ENCODE measurements at places on chromosomes 2 and 18. TPM values are rescaled to one million over a fixed set of nuclear protein-coding genes. Genes with fewer than 3 reads are reported as not detected.

DNA sequence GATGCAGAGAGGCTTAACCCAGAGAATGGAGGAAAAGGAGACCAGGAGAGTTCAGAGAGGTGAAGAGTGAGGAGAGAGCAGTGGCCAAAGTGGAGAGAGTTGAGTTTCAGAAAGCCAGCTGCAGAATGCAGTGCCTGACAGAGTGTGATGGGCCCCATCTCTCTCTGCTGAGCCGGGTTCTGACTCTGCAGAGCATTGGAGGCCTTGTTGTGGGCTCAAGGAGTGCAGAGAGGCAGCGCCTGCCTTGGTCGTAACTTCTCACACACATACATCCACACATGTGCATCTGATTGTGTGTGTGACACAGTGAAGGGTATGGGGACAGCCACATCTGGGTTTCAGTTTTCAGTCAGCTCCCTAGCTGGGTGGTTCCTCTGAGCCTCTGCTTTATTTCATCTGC is 58.8 kb downstream of the AGAP1 start:
- peaks cover 21% of the 10 kb centered on the region for H3K4me1 ChIP-seq
- no peaks in the 10 kb centered on the region for H3K27me3 ChIP-seq
- H3K36me3 ChIP-seq: no peaks in the 10 kb centered on the region
- DNase-seq: no peak
- no peak overlapping the region for H3K4me3 ChIP-seq
- H3K27ac ChIP-seq: no peak overlapping the region

DNA sequence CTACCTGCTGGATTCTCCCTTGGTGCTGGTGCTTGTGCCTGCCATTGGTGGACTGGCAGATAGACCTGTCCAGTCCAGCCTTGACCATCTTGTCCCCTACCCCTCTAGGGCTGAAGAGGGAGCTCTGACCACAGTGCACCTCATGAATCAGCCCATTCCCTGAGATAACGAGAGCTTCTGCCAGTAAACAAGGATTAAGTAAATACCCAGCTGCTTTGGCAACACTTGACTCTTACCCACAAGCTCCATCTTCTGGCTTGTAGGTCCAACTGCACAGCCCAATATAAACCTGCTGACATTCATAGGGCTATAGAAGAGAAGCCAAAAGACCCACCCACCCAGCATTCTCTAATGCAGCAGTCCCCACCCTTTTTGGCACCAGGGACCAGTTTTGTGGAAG is 186.4 kb downstream of the PIK3C3 start:
- DNase-seq: no peak
- no peaks in the 10 kb centered on the region for H3K27me3 ChIP-seq
- no peak overlapping the region for H3K27ac ChIP-seq
- H3K36me3 ChIP-seq: no peaks in the 10 kb centered on the region
- H3K4me1 ChIP-seq: no peaks in the 10 kb centered on the region

UGT1A4 gene
- total RNA-seq: not detected

FAP gene
- total RNA-seq: not detected

POTEJ gene
- 0.92 TPM for total RNA-seq

DNA sequence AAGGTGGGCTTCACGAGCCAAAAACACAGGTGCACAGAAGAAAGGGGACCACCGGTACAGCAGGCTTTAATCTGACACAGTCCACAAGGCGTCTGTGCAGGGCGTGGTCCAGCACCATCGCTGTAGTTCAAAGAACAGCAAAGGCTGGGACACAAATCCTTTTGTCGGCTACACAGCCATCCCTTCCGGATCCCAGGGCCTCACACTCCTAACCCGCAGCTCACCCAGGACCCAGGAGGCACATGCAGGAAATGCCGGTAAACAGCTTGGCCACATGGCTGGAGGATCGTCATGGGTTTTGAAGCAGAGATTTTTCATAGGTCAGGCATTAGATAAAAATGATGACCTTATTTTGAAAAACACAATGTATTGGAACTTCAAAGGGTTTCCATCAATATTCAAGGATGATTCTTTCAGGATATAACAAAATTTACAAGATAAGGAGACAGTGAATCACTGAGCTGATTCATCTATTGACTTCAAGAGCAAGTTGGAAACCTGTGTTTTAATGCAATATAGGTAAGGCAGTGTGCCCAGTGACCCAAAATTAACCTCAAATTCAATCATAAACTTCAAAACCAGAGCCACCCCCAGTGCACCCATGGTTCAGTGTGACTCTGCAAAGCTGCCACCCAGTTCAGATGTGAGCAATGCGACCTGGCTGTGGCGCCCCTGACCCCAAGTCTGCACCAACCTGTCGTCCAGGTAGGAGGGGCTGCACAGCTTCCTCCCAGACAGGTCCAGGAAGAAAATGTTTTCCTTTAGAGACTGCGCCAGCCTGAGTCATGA is 74.4 kb downstream of the TMEM18 start:
- no peaks in the 10 kb centered on the region for H3K36me3 ChIP-seq
- H3K4me1 ChIP-seq: no peaks in the 10 kb centered on the region
- H3K27ac ChIP-seq: no peak overlapping the region
- no peak overlapping the region for H3K4me3 ChIP-seq
- DNase-seq: no peak

RND3 gene
- total RNA-seq: 20.9 TPM

DNA sequence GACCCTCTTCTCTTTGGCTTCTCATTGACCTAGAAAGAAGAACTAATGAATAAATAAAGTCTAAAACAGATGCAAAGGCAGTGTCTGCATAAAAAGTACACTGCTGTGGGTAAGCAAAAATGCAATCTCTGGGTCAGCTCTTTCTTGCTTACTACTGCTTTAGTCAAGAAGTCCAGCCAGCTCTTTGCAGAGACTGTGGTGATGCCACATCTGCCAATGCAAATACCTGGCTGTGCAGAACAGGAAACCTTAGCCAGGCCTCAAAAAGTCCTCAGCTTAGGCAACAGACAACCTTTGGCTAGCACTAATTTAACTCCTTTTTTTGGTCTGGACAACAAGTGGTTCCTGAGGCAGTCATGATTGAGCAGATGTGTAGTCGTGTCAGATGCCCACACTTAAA is 73.6 kb upstream of the RND3 start:
- DNase-seq: no peak
- H3K36me3 ChIP-seq: no peaks in the 10 kb centered on the region
- H3K4me3 ChIP-seq: no peak overlapping the region

BCL11A gene
- 6.8 TPM for total RNA-seq

- H3K27ac ChIP-seq: no peak overlapping the region
- H3K4me3 ChIP-seq: no peak overlapping the region
Observed at GRCh38 chr2:241200822-241201395, 12.4 kb downstream of the ANO7 start.

DNA sequence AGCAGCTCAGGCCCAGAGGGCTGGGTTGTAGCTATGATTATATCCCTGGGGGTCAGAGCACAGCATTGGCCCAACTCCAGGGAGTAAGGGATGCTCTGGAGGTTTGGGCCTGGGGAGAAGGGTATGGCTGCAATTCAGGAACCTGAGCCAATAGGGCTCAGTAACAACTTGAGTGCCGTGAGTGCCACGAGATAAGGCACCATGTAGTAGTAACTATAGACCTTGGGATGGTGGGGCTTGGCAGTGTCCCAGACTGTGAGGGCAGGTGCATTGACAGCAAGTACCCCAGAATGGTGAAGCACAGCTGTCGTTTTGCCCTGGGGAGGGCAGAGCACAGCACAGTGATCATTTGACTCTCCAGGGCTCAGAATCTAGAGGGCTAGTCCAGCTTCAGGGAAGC is 45.1 kb upstream of the ZNF396 start:
- H3K4me1 ChIP-seq: no peaks in the 10 kb centered on the region
- no peak overlapping the region for H3K4me3 ChIP-seq
- H3K27ac ChIP-seq: no peak overlapping the region
- no peaks in the 10 kb centered on the region for H3K36me3 ChIP-seq

DNA sequence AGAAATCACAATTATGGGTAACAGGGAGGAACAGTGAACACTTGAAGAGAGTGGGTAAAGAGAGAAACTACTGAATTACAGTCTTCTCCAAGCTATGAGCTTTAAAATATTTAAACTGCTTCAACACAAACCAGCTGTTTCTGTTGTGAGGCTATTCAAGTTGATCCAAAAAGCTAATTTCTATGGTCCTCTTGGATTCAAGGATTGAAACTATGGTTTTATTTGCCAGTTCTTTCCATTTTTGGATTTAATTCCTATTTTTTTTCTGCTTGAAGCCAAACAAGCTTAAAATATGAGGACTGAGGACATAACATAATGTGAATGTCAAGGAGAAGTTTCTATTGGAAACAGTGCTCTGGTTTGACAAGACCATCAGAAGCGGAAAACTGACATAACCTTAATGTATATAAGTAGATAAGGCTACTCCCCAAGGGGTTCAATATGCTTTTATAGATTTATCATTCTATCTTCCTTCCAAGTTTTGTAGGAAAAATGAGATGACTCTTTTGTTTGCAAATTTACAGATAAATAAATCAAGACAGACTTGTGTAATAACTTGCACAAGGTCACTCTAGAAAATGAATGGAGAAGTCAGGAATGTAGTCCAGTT is 60.7 kb upstream of the AQP4 start:
- H3K36me3 ChIP-seq: no peaks in the 10 kb centered on the region
- no peak overlapping the region for H3K27ac ChIP-seq
- peak; percentile 63 for DNase-seq
- H3K4me1 ChIP-seq: no peaks in the 10 kb centered on the region

GRCh38 chr2:20182241-20182931 is 42.5 kb downstream of the SDC1 start:
- no peaks in the 10 kb centered on the region for H3K36me3 ChIP-seq
- DNase-seq: peak; percentile 95
- no peaks in the 10 kb centered on the region for H3K27me3 ChIP-seq
- no peak overlapping the region for H3K4me3 ChIP-seq
- peak overlapping the region; percentile 48 for H3K27ac ChIP-seq

NT5DC4 gene
- not detected for total RNA-seq

DNA sequence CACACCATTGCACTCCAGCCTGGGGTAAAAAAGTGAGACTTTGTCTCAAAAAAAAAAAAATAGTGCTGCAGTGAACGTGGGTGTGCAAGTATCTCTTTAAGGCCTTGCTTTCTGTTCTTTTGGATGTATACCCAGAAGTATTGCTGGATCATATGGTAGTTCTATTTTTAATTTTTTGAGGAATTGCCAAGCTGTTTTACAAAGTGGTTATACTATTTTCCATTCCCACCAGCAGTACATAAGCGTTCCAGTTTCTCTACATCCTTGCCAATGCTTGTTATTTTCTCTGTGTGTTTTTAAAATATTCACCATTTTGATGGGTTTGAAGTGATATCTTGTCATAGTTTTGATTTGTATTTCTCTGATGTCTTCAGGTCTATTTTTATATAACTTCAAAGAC is 13.1 kb downstream of the ARMC9 start:
- no peak overlapping the region for H3K4me3 ChIP-seq
- no peak overlapping the region for H3K27ac ChIP-seq
- no peak for DNase-seq
- H3K4me1 ChIP-seq: no peaks in the 10 kb centered on the region

DNA sequence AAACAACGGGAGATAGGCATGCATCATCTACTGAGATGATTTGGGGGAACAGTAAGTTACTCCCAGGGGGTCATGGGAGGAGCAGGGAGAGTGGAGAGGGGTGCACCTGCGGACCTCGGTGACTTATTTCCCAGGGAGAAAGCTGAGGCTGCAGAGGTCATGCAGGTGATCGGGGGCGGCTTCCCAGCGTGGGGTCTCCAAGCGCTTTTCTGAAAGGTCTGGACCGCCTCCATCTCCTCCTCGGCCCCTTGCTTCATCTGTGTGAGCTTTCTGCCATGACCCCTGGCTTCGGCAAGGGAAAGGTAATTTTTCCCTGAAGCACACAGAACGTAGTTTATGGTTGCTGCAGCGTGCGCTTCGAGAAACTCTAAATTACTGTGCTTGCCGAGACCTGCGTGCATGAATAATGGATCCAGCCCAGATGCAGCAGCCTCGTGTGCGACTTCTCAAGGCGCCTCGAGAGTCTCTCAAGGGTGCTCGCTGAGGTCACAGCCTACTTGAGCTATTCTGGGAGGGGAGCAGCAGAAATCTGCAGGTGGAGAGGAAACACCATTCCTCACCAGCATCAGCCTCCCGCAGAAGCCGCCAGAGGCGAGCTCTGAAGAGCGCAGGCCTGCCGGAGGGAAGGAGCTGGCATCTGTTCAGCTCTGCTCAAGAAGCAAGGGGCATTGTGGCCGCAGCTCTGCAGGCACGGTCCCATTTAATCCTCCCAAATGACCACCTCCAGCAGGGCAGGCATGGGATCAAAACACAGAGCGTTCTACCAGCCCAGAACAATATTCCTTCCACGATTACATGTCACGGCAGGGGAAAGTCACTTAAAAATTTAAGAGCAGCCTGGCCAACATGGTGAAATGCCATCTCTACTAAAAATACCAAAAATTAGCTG is 308.4 kb upstream of the MYT1L start:
- H3K27me3 ChIP-seq: no peaks in the 10 kb centered on the region
- no peaks in the 10 kb centered on the region for H3K36me3 ChIP-seq
- no peaks in the 10 kb centered on the region for H3K4me1 ChIP-seq
- no peak overlapping the region for H3K4me3 ChIP-seq

DNA sequence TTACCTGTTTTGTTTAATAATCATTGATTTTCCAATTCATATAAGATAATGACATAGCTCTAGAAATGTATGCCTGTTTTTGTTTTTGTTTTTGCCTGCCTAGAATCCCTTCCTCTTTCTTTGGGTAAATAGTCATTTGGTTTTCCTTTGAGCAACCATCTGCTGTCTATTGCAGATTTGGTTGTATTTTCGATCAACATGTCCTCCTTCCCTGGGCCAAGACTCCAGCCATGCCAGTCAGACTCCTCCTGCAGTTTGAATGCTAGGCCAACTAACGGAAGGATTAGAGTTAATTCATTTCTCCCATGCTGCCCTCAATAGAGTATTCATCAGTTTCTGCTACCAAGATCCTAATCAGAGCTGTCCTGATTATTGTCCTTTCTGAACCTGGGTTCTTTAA is 67.1 kb downstream of the MAIP1 start:
- no peak overlapping the region for H3K27ac ChIP-seq
- DNase-seq: no peak
- H3K4me1 ChIP-seq: no peaks in the 10 kb centered on the region
- no peaks in the 10 kb centered on the region for H3K36me3 ChIP-seq
- H3K27me3 ChIP-seq: no peaks in the 10 kb centered on the region
- no peak overlapping the region for H3K4me3 ChIP-seq

DNA sequence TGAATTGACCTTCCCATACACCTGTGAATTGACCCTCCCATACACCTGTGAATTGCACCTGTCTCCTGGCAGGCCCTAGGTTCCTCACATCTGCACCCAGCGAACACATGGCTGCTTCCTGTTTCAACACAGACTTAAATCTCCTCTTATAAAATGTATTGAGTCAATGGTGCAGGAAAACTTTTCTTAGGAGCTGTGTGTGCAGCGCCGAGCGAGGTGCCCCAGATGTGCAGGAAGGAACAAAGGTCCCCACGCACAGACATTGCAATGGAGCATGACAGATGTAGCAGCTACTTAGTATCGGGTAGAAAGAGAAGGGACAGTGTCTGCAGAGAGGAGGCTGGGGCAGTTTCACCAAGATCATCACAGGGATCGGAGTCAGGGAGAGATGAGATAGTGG is 85.5 kb upstream of the PXDN start:
- H3K4me3 ChIP-seq: no peak overlapping the region
- H3K27ac ChIP-seq: no peak overlapping the region
- H3K36me3 ChIP-seq: no peaks in the 10 kb centered on the region
- DNase-seq: no peak
- H3K4me1 ChIP-seq: no peaks in the 10 kb centered on the region

Data from stomach (tissue), 19 donors.